ENCODE measurements at places on chromosomes 11 and 22.

GRCh38 chr22:39908737-39909136 is 7.9 kb downstream of the GRAP2 start:
- peak; percentile 14 for DNase-seq

- no peak for DNase-seq
Observed at GRCh38 chr22:30340911-30341685, 14.4 kb upstream of the TBC1D10A start.

- no peak for DNase-seq
Observed at GRCh38 chr22:44136786-44137185, 43.9 kb upstream of the PARVG start.

DNA sequence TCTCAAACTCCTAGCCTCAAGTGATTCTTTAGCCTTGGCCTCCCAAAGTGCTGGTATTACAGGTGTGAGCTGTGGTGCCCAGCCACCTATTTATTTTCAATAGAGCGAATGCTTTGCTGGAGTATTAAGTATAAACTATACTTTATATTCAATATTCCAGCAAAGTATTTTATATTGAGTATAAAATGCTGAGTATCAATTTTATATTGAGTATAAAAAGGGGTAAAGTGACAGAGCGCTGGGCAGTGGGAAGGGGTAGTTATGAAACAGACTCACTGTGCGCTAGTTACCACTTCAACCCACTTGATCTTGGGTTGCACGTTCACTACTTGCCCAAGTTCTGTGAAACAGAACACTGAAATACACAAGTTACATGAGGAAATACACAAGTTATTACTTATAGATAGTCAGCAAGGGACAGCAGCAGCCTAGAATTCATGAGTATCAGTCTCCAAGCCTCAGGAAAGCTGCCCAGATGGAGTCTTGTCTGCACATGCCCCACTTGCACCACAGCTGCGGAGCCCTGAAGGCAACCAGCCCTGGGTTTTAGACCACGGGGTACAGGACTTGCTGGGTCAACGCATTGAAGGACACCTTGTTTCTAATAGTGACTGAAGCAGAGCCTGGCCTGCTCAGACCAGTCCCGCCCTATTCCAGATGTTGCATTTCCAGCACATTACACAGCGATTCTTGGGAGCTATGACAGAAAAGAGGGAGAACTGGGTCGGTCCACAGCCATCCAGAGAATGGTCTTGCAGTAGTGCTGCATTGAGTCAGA is 51.6 kb upstream of the SYT13 start:
- no peak for DNase-seq

GRCh38 chr22:46976598-46976997 is 214.1 kb downstream of the TBC1D22A start:
- DNase-seq = no peak

DNA sequence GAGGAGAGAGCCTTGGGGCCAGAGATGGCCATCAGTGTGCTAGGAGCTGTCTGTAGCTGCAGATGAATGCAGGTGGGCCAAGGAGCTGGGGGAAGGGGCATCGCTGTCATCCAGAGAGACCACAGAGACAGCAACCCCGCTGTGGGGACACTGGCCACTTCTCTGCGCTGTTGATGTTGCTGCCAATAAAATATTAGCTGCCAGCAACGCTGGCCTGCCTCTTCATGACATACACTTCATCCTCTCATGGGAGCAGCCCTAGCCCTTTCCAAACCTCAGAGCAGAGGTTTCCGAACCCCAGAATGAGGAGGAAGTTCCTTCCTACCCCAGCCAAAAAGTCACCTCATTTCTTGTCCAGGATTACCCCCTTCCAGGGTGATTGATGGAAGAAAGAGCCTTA is 106.2 kb downstream of the PARVA start:
- no peak for DNase-seq

DNA sequence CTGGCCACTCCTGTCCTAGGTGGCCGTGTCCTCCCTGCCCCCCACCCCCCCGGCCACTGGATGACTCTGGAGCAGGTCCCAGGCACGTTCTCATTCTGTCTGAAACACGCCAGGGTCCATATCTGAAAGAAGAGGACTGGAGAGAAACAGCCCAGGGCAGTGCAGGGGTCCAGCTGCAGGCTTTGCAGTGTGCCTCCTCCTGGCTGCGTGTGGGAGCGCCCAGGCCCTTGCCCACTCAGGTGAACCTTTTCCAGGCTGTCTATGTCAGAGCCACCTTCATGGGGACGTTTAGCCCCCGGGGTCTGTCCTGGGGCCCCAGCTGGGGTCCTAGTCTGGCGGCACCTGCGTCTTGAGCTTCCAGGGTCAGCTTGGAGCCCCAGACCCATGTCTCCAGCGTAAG is 15.6 kb downstream of the GRAMD4 start:
- no peak for DNase-seq

DNA sequence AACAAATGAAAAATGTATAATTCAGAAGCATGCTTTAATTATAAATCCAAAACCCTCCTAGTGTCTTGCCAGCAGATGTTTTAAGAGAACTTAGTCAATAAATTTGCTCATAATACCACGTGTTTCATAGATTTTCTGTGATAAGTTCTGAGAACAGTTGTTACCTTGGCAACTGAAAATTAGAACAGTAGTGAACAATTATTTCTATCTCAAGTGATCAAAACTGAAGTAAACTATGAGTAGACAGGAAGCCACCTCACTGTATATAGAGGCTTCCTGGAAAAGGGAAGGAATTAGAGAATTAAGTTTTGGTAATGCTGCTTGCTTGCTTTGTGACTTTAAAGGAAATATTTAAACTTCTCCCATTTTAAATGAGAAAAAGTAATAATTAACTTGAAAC is 266.0 kb upstream of the ANO3 start:
- DNase-seq = no peak

GRCh38 chr11:47233989-47234668 is 14.5 kb downstream of the ACP2 start:
- peak; percentile 64 for DNase-seq

DNA sequence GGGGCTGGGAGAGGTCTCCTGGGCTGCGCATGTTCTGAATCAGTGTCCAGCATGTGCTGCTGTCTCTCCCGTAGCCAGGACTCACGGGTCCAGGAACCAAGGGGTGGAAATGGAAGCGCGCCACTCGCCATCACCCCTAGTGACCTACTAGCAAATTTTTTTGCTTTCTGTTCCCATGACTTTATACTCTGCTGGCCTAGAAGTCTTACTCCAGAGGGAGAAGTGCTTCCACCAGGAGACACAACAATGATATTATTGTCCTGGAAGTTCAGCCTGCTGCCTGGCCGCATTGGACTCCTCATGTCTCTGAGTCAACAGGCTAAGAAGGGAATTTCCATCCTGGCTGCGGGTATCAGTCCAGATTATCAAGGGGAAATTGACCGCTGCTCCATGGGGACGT is 729.7 kb downstream of the BRD1 start:
- no peak for DNase-seq

GRCh38 chr22:43566561-43567332 is 154.9 kb downstream of the MPPED1 start:
- DNase-seq = no peak

GRCh38 chr11:99988471-99988837 is 698.6 kb upstream of the ARHGAP42 start:
- DNase-seq = no peak

GRCh38 chr22:43747058-43747457 is 65.0 kb downstream of the EFCAB6 start:
- no peak for DNase-seq

- no peak for DNase-seq
Observed at GRCh38 chr11:8389029-8389996, 125.6 kb upstream of the LMO1 start.

GRCh38 chr22:27820896-27821866 is 19.6 kb upstream of the MN1 start:
- no peak for DNase-seq

GRCh38 chr11:5303626-5304025 is 1.9 kb upstream of the OR51B4 start:
- no peak for DNase-seq

GRCh38 chr22:24426851-24427499 is 424 bp upstream of the ADORA2A start:
- DNase-seq = no peak

GRCh38 chr22:30362651-30363281 is 6.0 kb downstream of the CCDC157 start:
- no peak for DNase-seq

GRCh38 chr22:44954149-44954548 is 55.7 kb downstream of the PHF21B start:
- DNase-seq = no peak

DNA sequence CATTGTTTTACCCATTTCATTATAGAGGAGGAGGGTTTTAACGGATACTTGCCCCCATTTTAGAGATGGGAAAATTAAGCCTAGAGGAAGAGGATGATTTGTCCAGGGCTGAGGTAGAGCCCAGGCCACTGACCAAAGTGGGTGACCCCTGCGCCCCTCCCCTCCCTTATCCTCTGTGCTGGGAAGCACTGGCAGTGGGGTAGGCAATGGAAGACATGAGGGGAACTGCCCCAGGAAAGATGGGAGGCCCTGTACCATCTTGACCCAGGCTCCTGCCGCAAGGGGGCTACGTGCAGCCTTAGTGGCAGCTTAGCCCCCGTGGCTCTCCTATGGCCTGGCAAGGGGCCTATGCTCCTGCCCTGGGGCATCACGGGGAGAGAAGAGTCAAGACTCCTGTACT is 76.4 kb upstream of the MYOD1 start:
- no peak for DNase-seq

DNA sequence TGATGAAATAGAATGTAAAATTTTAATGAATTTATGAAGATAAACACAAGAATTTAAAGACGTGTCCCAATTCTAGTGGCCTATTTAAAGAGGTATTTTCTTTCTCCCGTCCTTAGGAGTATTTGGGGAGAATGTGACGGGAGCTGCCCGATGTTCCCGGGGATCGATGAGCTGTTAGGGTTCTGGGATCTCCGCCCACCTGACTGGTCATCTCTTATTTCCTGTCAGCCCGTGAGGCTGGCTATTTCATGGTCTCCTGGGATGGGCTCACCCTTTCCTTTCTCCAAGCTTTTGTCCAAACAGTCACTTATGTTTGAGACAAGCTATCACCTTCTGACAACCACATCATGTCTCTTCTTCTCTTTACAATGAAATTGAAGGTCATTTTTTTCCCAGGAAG is 16.9 kb upstream of the CLMP start:
- DNase-seq = no peak

DNA sequence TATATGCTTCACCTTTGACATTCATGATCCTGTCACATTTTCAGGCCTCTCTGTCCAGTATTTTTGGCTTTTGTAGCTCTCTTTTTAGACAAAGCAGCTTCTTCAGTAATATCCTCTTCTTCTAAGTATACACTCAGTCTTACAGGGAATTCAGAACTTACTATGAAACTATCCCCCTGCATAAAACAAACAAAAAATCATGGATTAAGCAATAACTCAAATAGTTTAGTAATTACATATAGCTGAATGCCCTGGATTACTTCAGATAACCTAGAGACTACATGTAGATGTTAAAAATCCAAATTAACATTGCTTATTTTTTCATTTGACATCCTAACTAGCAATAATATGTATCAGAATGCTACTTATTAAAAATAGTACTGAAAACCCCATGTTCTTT is 5.2 kb downstream of the TAF1D start:
- DNase-seq = no peak

DNA sequence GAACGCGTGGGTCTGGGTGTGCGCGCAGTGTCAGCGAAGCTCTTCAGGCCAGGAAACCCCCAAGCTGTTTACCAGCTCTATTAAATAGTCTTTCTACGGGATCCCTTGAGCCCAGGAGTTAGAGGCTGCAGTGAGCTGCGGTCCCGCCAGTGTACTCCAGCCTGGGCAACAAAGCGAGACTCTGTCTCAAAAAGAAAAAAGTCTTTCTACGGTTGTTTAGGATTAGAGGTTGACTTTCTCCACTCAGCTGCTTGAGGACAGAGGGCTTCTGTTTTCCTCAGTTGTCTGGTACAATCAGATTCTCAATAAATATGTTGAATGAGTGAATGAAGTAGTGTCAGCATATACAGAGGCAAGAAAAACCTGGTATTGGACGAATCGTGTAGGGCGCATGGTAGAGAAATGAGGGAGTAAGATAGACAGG is 619 bp downstream of the SART1 start:
- no peak for DNase-seq

- DNase-seq = no peak
Observed at GRCh38 chr11:111840143-111840542, 31.2 kb downstream of the ALG9 start.

DNA sequence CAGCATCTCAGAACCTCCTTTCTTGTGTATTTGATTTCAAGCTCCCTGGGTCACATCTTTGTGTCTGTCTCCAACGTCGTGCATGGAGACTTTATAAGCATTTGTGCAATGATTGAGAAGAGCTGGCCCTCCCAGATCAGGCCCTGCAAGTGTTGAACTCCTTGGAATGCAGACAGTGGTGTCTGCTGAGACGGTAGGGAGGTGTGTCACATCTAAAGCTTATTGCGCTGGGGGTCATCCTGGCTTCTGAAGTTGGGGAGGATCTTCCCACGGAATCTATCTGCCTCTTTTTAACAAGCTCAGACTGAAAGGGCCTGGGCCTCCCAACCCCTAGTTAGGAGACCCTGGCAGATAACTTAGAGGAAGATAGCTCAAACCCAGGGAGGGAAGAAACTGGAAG is 6.7 kb downstream of the APLNR start:
- DNase-seq = no peak

GRCh38 chr22:26339755-26340154 is 89.3 kb upstream of the ASPHD2 start:
- DNase-seq = no peak

DNA sequence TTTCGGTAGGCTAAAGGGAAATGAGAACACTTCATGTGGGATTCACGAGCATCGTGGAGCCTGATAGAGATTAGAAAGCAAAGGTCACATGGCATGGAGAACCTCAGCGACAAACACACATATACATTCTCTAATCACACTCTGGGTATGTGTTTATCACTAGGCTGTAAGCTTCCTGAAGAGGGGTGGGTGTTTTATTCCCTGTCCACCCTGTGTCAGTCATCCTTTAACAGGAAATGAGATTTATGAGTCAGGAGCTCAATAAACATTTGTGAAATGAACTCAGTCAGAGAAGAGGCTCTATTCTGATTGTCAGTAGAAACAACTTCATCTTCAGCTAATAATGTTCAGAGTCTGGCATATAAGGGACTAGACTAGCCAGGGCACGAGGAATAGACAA is 71.7 kb upstream of the EIF3M start:
- DNase-seq = no peak

DNA sequence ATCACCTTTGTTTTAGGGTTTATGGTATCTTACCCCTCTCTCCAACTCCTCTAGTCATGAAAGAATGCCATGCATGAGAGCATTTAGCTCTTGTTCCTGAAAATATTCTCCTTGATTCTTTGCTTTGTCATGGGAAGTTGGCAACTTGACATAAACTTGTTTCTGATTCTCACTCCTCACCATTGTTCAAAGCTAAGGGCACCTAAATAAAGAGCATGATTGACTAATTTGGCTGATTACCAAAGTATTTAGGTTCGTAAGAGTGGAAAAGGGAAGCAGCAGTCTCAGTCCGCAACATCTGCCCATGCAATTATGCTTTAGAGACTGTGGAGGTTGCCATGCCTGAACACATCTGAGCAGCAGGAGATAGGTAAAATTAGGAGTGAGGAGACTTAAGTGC is 26.4 kb downstream of the OR52K1 start:
- no peak for DNase-seq

- DNase-seq = no peak
Observed at GRCh38 chr11:98701541-98701940, 319.2 kb upstream of the CNTN5 start.

Measured in AG08395 (cell line).